Stromal cell of bone marrow (primary cell): ENCODE measurements at places on chromosomes 12 and 14.

DNA sequence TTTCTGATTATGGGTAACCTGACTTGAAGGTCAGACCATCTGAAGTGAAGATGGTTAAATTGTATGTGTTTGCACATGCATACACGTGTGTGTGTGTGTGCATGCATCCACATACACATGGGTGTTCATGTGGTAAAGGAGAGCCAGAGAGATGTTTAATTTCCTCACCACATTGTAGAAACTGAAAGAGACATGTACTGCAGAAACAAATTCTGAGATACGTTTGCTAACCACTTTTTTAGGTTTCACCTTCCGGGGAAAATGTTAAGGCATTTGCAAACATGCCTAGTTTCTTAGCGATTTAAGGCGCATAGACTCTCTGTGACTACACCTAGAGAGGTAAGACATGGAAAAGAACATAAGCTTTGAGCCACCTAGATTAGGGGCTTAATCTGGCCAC, 362.9 kb downstream of the RAD51B start:
- no peak for DNase-seq

DNA sequence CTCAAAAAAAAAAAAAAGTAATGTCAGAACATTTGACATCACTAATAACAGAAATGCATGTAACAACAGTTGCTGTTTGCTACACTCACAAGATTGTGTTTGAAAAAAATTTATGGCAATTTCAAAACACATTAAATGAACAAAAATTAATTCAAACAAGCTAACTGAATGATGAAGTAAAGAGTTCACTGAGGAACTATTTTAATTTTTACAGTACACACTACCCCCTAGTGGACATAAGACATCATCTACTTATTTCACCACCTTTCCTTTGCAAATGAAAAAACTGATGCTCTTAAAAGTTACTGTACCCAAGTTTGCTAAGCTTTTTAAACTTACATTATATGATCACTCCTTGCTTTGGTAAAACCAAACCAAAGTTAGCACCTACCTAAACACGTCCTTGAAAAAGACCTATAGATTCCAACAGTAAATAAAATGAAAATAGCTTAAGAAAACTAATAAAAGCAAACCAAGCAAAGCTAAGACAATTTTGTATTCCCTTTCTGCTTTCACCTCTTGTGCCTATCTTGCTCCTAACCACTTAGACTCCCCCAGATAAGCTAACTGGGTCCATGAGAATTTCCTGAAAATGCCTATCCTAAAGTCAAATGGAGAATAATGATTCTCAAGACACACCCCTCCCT, 22.2 kb downstream of the UBE2N start:
- peak; percentile 46 for DNase-seq

- DNase-seq: no peak
These were observed 318.5 kb downstream of the BCAT1 start for GRCh38 chr12:24630446-24630845.

DNA sequence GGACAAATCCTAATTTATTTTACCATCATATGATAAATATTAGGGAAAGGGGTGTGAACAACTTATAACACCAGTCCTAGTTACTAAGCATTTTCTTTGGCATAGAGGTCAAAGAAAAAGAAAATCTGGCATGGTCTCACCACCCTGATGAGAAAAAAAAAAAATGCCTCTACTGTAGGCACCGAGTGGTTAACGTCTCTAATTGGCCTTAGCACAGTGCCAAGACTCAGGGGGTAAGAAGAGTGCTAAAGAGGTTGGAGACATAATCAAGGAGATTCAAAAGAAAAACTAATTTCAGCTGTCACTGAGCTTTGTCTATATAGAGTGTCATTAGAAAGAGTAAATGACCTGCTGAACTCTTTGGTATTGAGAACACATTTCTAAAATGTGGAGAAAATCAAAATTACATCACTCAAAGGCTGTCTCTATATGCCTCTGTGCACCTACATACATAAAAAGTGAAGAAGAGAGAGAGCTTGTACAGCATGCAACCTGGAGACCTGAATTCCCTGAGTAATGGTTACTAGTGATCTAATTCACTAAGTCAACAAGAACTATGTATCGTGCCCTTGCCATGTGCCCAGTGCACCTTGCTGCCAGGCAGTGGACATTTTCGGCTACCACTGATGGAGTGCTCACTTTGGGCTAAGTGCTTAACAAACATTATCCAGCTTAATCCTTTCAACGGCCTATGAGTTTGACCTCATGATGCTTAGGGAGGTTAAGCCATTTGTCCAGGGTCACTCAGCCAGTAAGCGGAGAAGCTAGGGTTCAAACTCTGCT, 113.8 kb upstream of the G2E3 start:
- no peak for DNase-seq

GRCh38 chr14:67418401-67419191, 6.6 kb upstream of the PLEK2 start:
- DNase-seq: no peak

DNA sequence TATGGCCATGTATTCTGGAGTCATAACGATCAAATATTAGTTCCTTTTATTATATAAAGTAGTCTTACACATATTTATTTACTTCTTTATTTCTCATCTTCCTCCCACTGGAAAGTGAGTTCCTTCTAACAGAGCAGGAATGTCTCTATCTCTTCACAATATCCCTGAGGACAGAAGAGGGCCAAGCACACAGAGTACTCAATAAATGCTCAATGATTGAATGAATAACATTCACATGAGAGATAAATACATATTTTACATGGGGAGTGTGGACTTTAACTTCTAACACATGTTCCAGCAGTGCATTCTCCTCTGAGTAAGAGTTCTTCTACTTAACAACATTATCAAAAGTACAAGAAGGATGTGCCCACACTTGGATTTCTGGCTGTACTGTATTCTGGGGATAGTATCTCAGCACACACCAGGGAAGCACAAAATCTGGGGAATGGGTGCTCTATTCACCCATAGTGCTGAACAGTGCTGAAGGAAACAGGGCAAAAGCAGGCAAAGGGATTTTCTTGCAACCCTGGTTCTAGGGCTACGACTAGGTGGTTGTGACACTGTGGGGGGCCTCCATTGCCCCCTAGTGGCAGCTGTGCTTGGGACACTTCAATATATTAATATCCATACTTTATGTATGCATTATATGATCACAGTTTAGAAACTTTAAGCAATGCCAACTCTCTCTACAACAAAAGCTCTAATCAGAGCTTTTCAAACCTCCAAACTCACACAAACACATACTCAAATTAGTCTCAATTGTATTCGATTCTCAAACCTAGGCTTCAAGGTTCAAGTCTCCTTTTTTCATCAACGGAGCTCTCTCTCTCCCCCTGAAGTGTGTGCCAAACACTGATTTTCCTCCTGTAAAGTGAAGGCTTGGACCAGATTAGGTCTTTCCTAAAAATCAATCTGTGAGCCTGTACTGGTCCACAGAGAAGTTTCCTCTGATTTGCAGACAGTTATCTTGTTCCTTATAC, 115.5 kb downstream of the SLC2A13 start:
- DNase-seq: no peak

GRCh38 chr14:101090976-101091375, 187.5 kb upstream of the RTL1 start:
- no peak for DNase-seq

GRCh38 chr12:103330672-103331071, 165.1 kb downstream of the C12orf42 start:
- DNase-seq: no peak

DNA sequence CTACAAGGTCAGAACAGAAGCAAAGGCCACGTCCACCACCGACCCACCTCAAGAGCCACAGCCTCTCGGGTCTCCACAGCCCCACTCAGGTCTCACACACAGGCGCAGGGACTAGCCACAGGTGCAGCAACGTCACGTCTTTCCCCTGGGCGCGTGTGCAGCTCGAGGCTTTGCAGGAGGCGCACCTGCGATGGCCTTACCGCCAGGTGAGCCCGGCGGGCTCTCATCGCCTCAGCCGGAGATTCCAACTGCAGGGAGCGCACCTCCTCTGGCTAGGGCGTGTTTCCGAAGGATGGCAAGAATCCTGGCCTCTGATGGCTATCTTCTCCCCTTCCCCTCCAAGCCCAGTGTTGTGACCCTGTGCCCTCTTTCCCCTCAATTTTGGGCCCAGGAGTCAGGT, at the start of gene HIGD1C:
TSS of gene HIGD1C (plus strand) at position 35 of the 400 bp plus-strand sequence. CDS start 1,455 bp downstream, outside the sequence.
- no peak for DNase-seq

DNA sequence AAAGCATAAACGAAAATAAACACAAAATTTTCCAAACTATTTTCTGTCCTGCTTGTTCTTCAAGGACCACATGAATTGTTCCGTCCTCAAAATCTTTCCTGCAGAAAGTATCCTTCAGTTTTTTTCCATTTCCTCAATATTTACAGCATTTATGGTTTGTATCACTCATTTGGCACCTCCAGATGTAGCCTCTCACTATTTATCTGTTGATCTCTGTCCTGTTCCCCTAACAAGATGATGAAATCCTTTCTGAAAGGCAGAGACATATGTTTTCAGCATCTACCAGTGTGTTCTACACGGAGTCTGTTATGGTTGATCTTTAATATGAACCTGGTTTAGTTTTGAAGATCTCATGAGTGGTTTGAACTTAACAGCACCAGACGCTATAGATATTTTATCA, 490.2 kb downstream of the NELL2 start:
- DNase-seq: no peak

DNA sequence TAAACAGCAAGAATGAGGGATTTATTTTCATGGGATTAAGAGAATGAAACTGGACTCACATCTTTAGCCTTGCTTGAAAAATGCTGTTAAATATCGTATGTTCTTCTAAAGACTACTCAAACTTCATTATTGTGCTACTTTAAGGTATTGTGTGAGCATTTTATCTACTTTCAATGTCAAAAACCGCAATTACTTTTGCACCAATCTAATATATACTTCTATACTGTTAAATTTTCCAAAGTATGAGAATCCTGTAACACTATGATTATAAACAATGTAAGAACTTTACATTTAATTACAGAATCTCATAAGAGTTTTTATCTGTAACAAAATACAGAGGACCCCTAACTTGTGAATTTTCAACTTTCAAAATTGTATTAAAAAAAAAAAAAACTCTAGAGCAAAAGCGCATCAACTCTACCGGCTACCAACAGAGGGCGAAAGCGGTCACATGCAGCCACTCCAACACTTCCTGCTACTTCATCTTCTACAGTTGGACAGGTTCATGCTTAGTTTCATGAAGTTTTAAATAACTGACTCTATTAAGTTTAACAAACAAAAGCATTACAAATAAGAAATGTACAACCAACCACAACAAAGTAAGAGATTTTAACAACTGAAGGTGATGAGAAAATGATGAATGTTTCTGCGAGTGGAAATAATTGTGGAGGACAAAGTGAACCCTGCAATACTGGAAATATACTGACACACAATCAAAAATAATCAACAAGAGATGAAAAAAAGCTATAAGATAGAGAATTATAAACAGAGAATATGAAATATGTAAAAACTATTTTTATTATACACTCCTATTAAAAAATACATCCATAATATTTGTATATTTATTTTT, 210.9 kb downstream of the MED13L start:
- no peak for DNase-seq

GRCh38 chr14:27587103-27587502, 989.3 kb upstream of the NOVA1 start:
- DNase-seq: no peak

DNA sequence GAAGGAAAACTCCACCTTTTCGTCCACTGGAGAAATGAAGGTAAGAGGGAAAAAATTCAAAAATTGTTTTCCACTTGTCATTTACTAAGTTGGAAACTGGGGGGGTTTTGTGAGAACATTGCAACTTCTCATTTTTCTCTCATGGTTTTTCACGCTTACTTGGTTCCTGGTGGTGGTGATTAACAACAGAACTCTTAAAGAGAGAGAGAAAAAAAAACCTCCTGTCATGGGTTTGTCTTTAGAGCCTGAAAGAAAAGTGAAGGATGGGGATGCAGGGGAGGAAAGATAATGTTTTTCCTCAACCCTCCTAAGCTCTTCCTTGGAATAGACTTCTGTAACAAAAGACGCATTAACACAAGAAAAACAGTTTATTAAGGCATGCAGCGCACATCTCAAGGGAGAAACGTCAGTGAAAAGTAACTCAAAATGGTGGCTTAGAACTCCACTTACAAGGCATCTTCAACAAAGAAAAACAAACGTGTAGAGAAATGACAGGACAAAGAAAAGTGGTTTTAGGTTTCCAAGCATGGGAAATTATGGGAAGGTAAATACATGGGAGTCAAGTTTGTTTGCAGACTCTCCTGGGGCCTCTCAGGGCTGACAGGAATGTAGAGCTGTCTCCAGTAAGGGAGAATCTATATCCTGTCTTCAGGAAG, 81.9 kb upstream of the ATF7IP start:
- DNase-seq: no peak
